COR-L47 (cell line): ENCODE measurements at places on chromosomes 7 and 10.

DNA sequence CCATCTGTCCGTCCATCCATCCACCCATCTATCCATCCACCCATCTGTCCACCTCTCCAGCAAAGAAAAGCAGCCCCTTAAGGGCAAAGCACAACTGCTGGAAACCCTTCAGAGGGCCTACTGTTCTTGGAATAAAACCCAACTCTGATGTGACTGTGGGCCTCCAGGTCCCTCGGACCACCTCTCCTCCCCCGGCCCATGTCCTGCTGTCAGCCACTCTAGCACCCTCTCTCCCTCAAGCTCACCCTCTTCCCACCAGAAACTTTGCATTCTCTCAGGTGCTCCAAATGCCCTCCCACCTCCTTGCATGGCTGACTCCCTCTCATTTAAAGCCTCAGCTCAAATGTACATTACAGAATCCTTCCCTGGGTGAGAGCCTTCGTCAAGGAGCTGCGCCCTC lies 110.3 kb downstream of the ARHGAP22 start:
- DNase-seq: no peak

DNA sequence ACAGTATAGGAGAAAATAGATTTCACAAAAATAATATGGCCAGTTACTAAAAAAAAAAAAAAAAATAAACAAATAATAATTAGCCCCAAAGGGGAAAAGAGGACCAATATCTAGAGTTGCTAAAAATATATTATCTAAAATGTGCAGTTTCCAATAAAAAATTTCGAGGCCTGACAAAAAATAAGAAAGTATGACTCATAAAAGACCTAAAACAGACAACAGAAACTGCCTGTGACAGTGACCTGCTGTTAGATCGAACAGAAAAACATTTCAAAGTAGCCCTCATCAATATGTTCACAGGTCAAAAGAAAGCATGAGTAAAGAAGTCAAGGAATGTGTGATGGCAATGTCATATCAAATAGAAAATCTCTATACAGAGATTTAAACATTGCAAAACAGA lies 11.8 kb upstream of the TSPAN12 start:
- DNase-seq: no peak

- DNase-seq: no peak
Measured at GRCh38 chr7:149500910-149501309, 3.3 kb upstream of the ZNF746 start.

GRCh38 chr7:69762821-69763352 lies 164.6 kb downstream of the AUTS2 start:
- no peak for DNase-seq

DNA sequence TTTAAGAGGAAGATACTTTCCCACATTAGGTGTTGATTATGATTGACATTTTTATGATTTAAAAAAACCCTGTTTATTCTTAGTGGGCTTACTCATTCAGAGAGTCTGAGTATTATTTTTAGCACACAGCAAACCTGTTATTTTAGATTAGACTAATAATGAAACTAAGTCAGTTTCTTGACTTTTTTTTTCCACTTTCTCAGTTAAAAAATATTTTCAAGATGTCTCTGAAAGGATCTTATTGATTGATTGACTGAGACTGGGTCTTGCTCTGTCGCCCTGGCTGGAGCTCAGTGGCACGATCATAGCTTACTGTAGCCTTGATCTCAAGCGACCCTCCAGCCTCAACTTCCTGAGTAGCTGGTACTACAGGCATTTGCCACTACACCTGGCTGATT lies 20.4 kb upstream of the INPP5F start:
- no peak for DNase-seq

DNA sequence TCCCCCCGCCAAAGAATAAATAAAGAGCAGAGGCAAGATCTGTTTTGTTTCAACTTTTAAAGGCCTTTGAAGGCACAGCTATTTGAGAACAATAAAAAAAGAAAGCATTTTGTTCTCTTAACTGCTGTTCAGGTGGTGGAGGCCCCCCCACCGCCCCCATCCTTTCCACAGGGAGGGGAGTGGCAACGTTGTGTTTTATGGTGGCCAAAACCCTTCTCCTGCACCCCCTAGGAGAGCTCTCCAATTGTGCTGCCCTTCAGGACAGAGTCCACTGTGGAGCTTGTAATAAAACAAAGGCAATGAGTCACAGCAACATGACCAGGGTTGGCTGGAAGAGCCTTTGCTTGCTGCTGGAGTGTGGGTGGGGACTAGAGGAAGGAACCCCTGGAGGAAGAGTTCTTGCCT lies 987.9 kb downstream of the KCNMA1 start:
- DNase-seq: no peak
